ENCODE measurements at places on chromosomes 5 and 9.

- DNase-seq, result no peak
Measured at GRCh38 chr5:180618487-180618828, 27.2 kb upstream of the SCGB3A1 start.

DNA sequence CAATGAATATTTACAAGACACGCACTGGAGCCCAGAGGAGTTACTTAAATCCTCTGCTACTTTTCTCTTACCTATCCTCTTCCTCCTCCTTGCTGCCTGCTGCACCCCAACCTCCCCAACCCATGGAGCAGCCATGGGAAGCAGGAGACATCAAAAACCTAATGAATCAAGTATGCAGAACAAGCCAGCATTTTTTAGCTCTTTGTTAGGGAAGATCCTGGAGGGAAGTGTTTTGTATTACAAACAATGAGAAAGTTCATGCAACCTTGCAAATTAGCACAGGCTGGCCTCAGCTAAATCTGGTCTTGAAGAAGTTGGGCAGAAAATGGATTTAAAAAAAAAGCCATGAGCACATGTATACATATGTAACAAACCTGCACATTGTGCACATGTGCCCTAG is 498.8 kb downstream of the KIF4B start:
- DNase-seq, result no peak

GRCh38 chr5:99099691-99100090 is 170.9 kb upstream of the CHD1 start:
- DNase-seq, result no peak

GRCh38 chr5:14156290-14156649 is 13.1 kb downstream of the TRIO start:
- no peak for DNase-seq

- no peak for DNase-seq
Measured at GRCh38 chr5:39151745-39152144, 67.6 kb downstream of the FYB1 start.

- DNase-seq, result no peak
Measured at GRCh38 chr9:100303747-100304146, 49.0 kb downstream of the TEX10 start.

DNA sequence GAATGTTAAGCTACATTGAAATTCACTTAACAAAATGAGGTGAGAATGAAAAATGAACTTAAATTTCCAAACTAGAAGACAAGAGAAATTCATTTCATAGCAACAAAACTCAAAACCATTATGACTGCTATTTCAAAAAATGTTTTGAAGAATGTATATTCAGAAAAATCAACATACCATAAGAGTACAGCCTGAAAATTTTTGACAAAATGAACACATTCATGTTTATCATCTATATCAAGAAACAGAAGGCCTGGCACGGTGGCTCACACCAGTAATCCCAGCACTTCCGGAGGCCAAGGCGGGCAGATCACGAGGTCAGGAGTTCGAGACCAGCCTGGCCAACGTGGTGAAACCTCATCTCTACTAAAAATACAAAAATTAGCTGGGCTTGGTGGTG is 4.2 kb upstream of the IL6ST start:
- no peak for DNase-seq

DNA sequence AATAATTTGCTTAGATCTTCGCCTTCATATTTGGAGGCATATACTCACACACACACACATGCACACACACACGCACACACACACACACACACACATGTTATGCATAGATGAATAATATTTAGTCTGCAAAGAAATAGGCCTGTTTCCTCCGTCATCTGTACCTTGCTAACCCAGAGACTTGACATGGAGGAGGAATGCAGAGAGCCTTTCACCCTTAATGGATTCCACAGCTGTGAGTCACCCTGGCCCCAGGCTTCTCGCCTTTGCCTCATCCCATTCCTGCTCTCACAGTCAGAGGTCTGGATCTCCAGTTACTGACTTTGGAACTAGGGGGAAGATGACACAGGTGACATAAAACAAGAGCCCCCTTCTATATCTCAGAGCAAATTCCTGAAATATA is 29.7 kb downstream of the ZNF462 start:
- DNase-seq, result peak; percentile 87

GRCh38 chr5:147601652-147602051 is 91.8 kb upstream of the DPYSL3 start:
- no peak for DNase-seq

DNA sequence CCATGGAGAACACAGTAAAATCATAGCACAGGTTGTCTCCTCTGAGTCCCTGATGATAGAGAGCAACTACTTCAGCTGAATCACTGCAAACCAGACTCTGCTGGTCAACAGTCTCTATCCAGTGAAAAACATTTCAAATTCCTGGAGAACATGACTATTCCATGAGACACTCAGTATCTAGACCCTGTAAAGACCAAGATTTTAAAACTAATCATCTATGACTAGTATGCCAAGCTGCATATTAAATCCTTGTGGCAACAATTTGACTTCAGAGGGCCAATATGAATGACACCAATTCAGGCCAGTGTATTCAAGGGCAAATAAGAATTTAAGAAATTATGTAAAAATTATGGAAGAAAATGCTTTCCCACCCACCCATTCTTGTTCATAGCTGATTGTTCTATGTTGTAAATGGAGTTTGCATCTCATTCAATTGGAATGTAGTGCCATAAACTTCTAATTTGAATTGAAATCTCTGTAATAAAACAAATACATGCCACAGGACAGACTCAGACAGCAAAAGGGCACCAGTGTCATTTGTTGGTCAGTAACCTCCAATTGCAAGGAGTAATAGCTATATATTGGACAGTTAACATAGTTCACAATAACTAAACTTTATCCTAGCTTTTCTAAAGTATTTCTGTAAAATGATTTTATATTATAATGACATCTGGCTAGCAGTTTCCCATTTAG is 80.1 kb upstream of the LPAR1 start:
- no peak for DNase-seq

DNA sequence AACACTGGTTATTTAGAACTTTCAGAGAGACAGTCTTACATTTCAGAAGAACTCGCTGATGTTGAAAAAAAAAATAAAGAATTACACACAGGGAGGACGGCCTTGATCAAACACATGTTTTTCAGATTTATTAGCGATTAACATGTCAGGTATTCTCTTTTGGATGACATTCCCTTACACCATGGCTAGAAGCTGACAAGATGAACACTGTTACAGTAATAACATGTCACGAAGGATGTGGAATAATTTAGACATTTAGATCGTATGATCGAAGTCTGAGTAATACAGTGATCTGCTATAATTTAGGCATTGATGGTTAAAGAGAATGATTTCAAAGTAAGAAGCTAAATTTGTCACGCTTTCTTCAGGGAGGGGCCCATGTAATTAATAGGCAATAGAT is 24.6 kb upstream of the FBXL7 start:
- DNase-seq, result no peak

DNA sequence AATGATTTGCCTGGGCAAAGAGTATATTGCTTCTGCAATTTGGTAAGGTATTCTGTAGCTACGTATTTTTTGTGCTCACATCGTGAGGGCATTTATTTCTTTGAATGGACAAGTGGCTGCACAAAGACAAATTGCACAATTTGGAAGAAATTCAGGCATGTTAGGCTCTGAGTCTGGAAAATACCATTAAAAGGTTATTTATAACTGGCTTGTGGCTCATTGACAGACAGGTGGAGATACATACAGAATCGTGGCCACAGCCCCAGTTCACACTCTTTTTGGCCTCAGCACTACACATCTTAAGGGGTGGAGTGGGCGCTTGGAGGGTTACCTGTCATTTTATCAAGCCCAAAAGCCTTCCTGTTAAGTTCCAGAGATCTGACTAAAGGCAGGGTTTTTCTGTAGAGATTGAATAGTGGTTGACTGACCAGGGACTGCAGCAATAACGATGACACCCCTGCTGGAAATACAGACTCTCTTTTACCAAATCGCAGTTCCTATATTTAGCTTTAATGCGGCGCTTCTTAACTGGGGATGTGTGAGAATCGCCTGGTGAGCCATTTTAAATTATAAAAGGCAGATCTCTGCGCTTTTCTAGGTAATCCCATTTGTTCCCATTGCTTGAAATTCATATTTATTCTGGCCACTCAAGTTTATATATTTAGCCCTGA is 14.7 kb downstream of the MAN2A1 start:
- DNase-seq, result no peak

DNA sequence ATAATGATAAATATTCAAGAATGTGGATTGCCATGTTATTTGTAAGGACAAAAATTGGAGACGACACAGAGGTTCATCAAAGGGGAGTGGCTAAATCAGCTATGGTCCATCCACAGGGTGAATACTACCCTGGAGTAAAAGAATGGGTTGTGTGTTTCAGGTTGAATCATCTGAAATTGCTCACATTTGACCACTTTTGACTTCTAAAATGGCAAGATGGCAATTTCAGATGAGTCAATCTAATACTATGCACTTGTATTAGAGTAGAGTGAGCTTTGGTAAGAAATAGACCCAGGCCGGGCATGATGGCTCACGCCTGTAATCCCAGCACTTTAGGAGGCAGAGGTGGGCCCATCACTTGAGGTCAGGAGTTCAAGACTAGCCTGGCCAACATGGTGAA is 131.8 kb downstream of the GAPVD1 start:
- peak; percentile 29 for DNase-seq

DNA sequence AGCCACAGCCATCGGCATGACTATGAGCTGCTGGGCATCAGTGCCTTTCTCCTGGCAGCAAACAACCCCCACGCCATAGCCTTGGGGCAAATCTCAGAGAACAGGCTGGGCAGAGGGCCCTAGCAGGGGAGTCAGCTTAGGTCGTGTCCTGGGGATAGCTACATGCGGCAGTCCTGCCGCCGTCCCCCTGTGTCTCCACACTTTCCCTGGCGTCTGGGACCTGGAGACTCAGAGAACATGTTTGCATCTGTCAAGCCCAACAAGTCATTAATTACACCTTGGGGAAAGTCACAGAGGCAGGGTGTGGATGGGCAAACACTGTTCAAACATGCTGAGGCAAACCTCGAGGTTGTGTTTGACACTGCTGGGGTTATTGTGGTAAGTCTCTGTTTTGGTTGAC is 123.6 kb downstream of the C5orf15 start:
- peak; percentile 73 for DNase-seq

DNA sequence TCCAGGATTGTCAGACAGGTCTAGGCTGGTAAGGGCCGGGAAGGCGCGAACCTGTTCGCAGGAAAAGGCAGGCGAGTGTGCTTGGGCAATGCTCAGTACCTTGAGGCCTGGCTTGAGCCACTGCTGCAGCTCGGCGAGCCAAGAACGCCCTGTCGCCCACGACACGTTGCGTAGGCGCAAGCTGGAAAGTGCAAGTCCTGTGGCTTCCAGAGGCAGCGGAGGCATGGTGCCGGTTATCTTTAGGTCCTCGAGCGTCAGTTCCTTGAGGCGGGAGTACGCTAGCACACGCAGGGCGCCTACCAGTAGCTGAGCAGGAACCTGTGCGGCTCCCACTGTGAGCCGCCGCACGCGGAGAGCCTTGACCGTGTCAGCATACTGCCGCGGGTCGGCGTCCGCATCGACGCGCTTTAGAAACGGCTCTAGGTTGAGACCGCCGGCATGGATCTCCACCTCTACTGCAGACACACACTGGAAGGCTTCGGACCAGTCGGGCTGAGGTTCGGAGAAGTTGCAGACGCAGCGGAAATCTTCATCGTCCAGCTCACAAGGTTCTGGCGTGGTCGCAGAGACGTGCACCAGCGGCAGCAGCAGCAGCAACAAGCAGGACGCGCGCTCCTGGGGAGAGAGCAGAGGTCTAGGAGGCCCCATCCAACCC is 482 bp downstream of the CD14 start:
- DNase-seq, result no peak

DNA sequence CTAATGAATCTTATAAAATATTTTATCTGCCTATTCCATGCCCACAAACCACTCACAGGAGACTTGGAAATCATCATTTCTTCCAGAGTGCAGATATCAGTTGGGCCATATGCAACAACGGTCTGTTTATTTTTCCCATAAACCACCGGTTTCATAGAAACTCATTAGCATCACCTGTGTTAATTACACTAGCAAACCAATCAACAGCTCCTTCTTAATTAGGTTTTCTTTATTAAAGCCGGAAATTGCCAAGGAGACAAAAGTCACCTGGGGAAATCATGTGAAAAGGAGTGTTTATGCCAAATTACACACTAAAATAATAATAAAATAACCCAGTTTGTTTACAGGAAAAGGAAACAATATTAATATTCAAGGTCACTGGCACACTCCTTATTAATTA is 129.6 kb downstream of the EBF1 start:
- no peak for DNase-seq

GRCh38 chr5:112232667-112233066 is 186.4 kb downstream of the EPB41L4A start:
- peak; percentile 36 for DNase-seq

- no peak for DNase-seq
Measured at GRCh38 chr5:50352382-50352781, 88.7 kb downstream of the EMB start.

GRCh38 chr5:132342291-132343180 is 27.0 kb upstream of the SLC22A5 start:
- no peak for DNase-seq

DNA sequence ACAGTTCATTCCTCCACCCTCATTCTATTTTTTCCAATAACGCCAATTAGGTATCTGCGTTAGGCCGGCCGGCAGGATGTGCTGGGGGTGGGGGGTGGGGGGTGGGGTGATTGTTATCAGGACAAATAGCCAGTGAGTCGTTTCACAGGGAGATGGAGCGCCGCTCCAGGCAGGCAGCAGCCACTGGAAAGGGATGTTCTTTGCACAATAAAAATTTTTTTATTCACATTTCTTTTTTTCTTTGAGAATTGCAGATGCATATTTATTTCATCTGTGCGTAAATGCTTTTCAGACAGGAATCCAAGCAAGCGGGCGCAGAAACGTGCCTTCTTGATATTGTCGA is 4.1 kb downstream of the LMX1B start:
- no peak for DNase-seq

DNA sequence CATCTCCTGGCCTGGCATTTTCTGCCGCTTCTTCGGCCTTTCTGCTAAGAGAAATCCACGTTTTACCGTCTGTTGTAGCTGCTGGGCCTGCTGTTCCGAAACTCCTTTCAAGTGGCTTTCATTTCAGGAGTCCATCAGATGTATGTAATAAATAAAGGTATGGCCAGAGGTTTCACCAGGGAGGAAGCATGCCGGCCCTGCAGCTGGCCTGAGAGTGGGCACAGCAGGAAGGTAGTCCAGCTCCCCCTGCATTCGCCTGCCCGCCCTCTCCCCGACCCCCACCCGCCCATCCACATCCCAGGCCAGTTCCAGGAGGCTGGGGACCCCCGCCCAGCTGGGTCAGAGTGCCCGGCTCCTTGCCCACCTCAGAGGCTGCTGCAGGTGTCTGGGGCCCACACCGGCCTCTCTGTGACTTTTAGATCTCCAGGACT is 46.4 kb upstream of the EXOC3 start:
- DNase-seq, result no peak

GRCh38 chr9:93120846-93121315 is 13.2 kb downstream of the NINJ1 start:
- DNase-seq, result no peak

DNA sequence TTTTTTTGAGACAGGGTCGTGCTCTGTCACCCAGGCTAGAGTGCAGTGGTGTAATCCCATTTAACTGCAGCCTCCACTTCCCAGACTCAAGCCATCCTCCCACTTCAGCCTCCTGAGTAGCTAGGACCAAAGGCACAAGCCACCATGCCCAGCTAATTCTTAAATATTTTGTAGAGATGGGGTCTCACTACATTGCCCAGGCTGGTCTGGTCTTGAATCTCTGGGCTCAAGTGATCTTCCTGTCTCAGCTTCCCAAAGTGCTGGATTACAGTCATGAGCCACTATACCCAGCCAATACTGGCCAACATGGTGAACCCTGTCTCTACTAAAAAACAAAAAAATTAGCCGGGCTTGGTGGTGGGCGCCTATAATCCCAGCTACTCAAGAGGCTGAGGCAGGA is 6.8 kb downstream of the DCAF12 start:
- DNase-seq, result no peak

Data from epithelial cell of prostate (primary cell).